ENCODE measurements at places on chromosomes 3 and 15. TPM values are rescaled to one million over a fixed set of nuclear protein-coding genes. Genes with fewer than 3 reads are reported as not detected.
A peak's percentile ranks its signal among the peaks of the same experiment; 100 is the strongest.

GRCh38 chr3:37712918-37713817 is 148.5 kb upstream of the CTDSPL start:
- no peak overlapping the region for H3K27ac ChIP-seq
- peak; percentile 88 for DNase-seq
- H3K27me3 ChIP-seq: no peaks in the 10 kb centered on the region
- no peaks in the 10 kb centered on the region for H3K36me3 ChIP-seq
- H3K4me1 ChIP-seq: no peaks in the 10 kb centered on the region
- no peak overlapping the region for H3K4me3 ChIP-seq

- no peaks in the 10 kb centered on the region for H3K36me3 ChIP-seq
- peak; percentile 31 for DNase-seq
- H3K27me3 ChIP-seq: no peaks in the 10 kb centered on the region
- H3K4me1 ChIP-seq: no peaks in the 10 kb centered on the region
Measured at GRCh38 chr15:37199545-37199944, 99.2 kb upstream of the MEIS2 start.

GRCh38 chr3:65538101-65538500 is 500.6 kb downstream of the MAGI1 start:
- no peaks in the 10 kb centered on the region for H3K36me3 ChIP-seq
- H3K4me1 ChIP-seq: no peaks in the 10 kb centered on the region
- no peak for DNase-seq
- H3K27me3 ChIP-seq: no peaks in the 10 kb centered on the region
- no peak overlapping the region for H3K27ac ChIP-seq

DNA sequence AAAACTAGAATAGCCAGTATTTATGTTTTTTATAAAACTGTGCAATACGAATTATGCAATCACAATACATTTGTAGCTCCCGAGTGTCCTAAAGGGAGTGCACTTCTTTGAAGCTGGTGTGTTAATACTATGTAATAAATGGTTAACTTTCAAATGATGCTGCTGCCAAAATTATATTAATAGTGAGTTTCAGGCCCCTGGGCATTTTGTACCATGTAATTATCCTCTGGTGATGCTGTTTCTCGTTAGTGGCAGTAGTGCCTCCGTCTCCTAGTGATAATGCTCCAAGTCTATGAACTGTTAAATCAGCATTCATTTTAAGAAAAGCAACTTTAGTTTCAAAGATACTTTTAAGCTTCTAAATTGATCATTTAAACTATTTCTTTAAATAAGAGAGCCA is 132.7 kb upstream of the BHLHE40 start:
- H3K4me3 ChIP-seq: no peak overlapping the region
- no peak for DNase-seq

DNA sequence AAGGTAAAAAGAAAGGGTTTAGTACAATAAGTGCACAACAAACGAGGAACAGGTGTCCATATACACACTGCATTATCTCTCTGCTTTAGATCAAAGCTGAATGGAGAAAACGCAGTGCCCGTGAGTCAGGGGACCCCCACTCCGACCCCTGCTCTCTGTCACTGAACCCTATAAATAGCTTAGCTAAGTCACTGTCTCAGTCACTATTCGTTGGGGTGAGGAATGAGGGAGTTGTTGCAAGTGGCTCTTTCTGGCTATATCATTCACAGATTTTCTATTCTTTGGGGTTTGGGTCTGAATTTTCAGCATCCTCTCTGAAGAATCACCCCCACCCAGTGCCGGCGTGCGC is 458 bp upstream of the STAC start:
- no peak overlapping the region for H3K27ac ChIP-seq
- H3K27me3 ChIP-seq: no peaks in the 10 kb centered on the region
- H3K4me1 ChIP-seq: no peaks in the 10 kb centered on the region
- peak overlapping the region; percentile 75 for H3K4me3 ChIP-seq
- H3K36me3 ChIP-seq: no peaks in the 10 kb centered on the region
- DNase-seq: no peak

DNA sequence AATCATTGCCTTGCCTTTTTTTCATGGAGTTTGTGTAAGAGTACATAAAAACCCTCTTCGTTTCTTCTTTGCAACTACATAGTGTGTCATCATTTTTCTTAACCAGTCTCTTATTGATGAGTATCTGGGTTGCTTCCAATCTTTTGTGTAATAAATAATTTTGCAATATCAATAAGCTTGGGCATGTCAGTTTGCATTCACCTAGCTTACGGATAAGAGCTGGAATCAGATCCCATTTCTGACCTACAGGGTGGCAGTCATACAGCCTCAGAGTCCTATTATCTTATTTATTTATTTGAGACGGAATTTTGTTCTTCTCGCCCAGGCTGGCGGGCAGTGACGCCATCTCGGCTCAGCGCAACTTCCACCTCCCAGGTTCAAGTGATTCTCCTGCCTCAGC is 18.3 kb downstream of the ANP32A start:
- H3K27ac ChIP-seq: no peak overlapping the region
- H3K36me3 ChIP-seq: no peaks in the 10 kb centered on the region
- no peak overlapping the region for H3K4me3 ChIP-seq
- H3K27me3 ChIP-seq: no peaks in the 10 kb centered on the region
- DNase-seq: no peak

GRCh38 chr15:90664650-90665287 is 52.4 kb upstream of the BLM start:
- DNase-seq: peak; percentile 83
- H3K4me3 ChIP-seq: peak overlapping the region; percentile 53
- H3K36me3 ChIP-seq: no peaks in the 10 kb centered on the region
- peak overlapping the region; percentile 78 for H3K27ac ChIP-seq
- no peaks in the 10 kb centered on the region for H3K4me1 ChIP-seq

GRCh38 chr15:41984622-41985021 is 12.3 kb upstream of the EHD4 start:
- no peaks in the 10 kb centered on the region for H3K4me1 ChIP-seq
- DNase-seq: no peak
- H3K27me3 ChIP-seq: no peaks in the 10 kb centered on the region

DNA sequence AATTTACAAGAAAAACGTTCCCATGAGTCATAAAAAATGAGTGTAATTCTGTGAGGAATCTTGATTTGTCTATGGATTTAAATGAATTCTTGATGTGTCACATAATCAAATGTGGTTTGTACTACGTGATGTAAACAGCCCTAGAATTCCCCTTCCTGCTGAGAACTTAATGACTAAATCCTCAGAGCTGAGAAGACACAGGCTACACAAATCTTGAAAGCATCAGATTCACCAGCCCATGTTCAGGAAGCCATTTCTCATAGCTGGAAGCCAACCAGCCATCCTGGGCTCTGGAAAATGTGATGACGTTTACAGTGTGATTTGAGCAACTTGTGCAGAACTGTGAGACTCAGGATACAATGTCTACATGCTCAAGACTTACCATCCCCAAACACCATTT is 193.7 kb upstream of the MME start:
- no peaks in the 10 kb centered on the region for H3K36me3 ChIP-seq
- DNase-seq: no peak
- no peaks in the 10 kb centered on the region for H3K27me3 ChIP-seq
- H3K4me3 ChIP-seq: no peak overlapping the region

GRCh38 chr15:99487337-99487730 is 78.5 kb upstream of the MEF2A start:
- no peaks in the 10 kb centered on the region for H3K36me3 ChIP-seq
- no peak overlapping the region for H3K4me3 ChIP-seq

DNA sequence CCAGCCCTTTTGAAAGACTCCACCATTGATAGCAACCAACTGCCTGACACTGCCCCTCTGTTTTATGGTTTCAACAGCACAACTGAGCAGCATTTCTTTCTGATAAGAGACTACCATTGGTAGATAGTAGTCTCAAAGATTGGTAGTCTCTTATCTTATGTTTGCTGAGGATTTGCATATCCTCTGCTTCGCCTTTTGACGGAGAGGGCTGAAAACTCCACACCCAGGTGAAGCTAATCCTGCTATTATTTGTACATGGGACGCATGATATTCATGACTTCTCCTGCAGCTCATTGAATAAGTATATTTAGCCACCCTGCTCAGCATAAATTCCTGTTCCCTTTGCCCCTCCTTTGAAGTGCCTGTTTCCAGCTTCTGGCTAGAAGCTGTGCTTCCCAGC is 119.4 kb upstream of the STRIT1 start:
- no peak for DNase-seq
- no peaks in the 10 kb centered on the region for H3K36me3 ChIP-seq
- no peaks in the 10 kb centered on the region for H3K27me3 ChIP-seq
- no peaks in the 10 kb centered on the region for H3K4me1 ChIP-seq
- H3K27ac ChIP-seq: no peak overlapping the region
- H3K4me3 ChIP-seq: no peak overlapping the region

DNA sequence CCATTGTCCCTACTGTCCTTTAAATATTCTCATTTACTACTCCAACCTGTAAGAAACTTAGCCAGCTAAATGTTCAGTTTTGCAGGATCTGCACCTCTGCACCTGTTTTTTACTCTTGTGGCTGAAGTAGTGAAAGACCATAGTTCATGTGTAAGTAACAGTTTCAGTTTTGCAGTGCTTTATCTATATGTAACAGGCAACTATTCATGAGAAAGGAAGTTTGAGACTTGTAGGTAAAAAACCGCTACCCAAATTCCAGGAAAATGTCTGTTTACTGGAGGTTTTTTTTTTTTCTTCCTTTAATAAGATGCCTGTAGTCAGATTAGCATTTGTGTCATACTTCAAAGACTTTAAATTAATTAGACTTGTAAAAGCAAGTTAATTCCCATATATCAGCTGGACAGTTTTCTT is 25.4 kb upstream of the MBNL1 start:
- H3K4me3 ChIP-seq: no peak overlapping the region
- no peaks in the 10 kb centered on the region for H3K27me3 ChIP-seq
- no peaks in the 10 kb centered on the region for H3K36me3 ChIP-seq
- H3K27ac ChIP-seq: no peak overlapping the region
- H3K4me1 ChIP-seq: no peaks in the 10 kb centered on the region

- DNase-seq: no peak
- H3K4me1 ChIP-seq: no peaks in the 10 kb centered on the region
- no peaks in the 10 kb centered on the region for H3K36me3 ChIP-seq
Measured at GRCh38 chr3:31220431-31220830, 312.3 kb upstream of the STT3B start.

GRCh38 chr15:68278595-68279405 is 1.3 kb downstream of the FEM1B start:
- H3K36me3 ChIP-seq: no peaks in the 10 kb centered on the region
- H3K4me3 ChIP-seq: peak overlapping the region; percentile 95
- peaks cover 7% of the 10 kb centered on the region for H3K4me1 ChIP-seq

GRCh38 chr3:159451482-159451881 is 537.2 kb upstream of the IL12A start:
- no peak for DNase-seq
- no peaks in the 10 kb centered on the region for H3K4me1 ChIP-seq
- H3K27me3 ChIP-seq: no peaks in the 10 kb centered on the region
- H3K27ac ChIP-seq: no peak overlapping the region
- no peak overlapping the region for H3K4me3 ChIP-seq

DNA sequence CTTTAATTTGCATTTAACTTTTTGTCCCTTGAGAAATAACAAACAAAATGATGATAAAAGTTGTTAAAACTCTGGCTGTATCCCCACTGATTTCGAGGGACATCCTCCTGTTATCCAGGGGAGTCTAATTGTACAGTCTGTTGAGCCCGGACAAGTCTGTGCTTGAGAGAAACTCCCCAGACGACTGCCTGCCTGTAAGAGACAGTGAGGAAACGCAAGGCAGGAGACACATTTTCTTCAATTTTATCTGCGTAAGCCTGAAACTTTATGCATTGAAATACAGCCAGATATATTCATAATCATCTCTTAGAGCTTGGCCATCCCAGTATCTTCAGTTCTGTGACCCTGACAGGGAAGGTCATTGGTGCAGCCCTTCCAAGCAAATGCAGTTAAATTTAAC is 97.7 kb downstream of the ROBO2 start:
- DNase-seq: no peak
- no peaks in the 10 kb centered on the region for H3K27me3 ChIP-seq
- H3K4me1 ChIP-seq: no peaks in the 10 kb centered on the region
- no peak overlapping the region for H3K4me3 ChIP-seq
- H3K36me3 ChIP-seq: no peaks in the 10 kb centered on the region

DNA sequence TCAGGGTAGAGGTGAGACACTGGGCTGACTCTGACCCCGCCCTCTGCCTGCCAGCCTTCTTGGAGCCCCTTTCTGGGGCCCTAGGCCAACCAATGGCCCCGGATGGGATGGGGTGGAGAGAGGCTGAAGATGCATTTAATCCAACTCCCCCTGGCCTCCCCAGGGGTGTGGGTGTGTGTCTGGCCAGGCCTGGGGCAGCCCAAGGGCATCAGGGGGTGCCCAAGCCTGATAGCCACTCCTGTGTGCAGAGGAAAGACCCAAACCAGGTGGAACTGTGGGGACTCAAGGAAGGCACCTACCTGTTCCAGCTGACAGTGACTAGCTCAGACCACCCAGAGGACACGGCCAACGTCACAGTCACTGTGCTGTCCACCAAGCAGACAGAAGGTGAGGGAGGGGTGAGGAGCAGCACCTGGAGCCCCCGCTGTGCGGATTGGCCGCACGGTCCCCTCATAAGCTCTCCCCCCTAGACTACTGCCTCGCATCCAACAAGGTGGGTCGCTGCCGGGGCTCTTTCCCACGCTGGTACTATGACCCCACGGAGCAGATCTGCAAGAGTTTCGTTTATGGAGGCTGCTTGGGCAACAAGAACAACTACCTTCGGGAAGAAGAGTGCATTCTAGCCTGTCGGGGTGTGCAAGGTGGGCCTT is 9.5 kb downstream of the SPINT1 start:
- no peak overlapping the region for H3K4me3 ChIP-seq
- no peaks in the 10 kb centered on the region for H3K4me1 ChIP-seq
- no peaks in the 10 kb centered on the region for H3K27me3 ChIP-seq
- no peaks in the 10 kb centered on the region for H3K36me3 ChIP-seq

GRCh38 chr3:14366248-14366647 is 36.2 kb upstream of the SLC6A6 start:
- no peaks in the 10 kb centered on the region for H3K27me3 ChIP-seq
- H3K4me1 ChIP-seq: peaks cover under 1% of the 10 kb centered on the region
- no peaks in the 10 kb centered on the region for H3K36me3 ChIP-seq

- no peak for DNase-seq
- H3K27me3 ChIP-seq: no peaks in the 10 kb centered on the region
- no peak overlapping the region for H3K27ac ChIP-seq
- H3K36me3 ChIP-seq: no peaks in the 10 kb centered on the region
Measured at GRCh38 chr3:69658514-69659140, 80.6 kb upstream of the MITF start.

DNA sequence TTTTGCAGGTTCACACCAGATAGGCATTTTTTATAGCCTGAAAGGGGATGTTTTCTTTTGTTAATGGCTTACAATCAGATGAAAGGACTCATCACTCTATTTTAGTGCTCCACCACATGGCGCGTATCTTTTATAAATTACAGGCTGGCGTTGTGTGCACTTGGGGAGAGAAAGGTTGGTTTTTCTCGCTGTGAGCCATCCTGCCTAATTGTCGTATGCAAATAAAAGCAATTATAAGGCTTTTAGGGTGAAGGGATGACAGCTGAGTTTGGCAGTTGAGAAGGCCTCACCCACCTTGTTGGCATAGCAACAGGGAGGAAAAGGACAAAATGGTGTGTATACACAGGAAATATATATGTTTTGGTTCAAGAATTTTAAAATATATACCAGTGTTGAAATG is 268.0 kb downstream of the NR2F2 start:
- H3K27ac ChIP-seq: no peak overlapping the region
- no peaks in the 10 kb centered on the region for H3K4me1 ChIP-seq
- no peak for DNase-seq
- no peak overlapping the region for H3K4me3 ChIP-seq
- H3K36me3 ChIP-seq: no peaks in the 10 kb centered on the region

Gene CTXND1
- 2.8 TPM for total RNA-seq

Gene DHX30
- 59.7 TPM for total RNA-seq

Gene CELF6
- 3.5 TPM for total RNA-seq

Gene CAMP
- total RNA-seq: not detected

Gene OXSR1
- 40.0 TPM for total RNA-seq

Gene ACOX2
- 18.6 TPM for total RNA-seq

Gene TMEM158
- 5.1 TPM for total RNA-seq

Gene CHL1
- total RNA-seq: 109 TPM

Gene C2CD4A
- 5.3 TPM for total RNA-seq

Gene ALS2CL
- 78.9 TPM for total RNA-seq

Gene GOLGA8A
- 36.1 TPM for total RNA-seq

Gene NMNAT3
- 6.4 TPM for total RNA-seq

All from kidney (tissue), 22 donors.